ENCODE measurements at places on chromosomes 5 and 9. TPM values are rescaled to one million over a fixed set of nuclear protein-coding genes. Genes with fewer than 3 reads are reported as not detected.

GRCh38 chr5:107551088-107551487 lies 119.6 kb downstream of the EFNA5 start:
- no peak for DNase-seq

DNA sequence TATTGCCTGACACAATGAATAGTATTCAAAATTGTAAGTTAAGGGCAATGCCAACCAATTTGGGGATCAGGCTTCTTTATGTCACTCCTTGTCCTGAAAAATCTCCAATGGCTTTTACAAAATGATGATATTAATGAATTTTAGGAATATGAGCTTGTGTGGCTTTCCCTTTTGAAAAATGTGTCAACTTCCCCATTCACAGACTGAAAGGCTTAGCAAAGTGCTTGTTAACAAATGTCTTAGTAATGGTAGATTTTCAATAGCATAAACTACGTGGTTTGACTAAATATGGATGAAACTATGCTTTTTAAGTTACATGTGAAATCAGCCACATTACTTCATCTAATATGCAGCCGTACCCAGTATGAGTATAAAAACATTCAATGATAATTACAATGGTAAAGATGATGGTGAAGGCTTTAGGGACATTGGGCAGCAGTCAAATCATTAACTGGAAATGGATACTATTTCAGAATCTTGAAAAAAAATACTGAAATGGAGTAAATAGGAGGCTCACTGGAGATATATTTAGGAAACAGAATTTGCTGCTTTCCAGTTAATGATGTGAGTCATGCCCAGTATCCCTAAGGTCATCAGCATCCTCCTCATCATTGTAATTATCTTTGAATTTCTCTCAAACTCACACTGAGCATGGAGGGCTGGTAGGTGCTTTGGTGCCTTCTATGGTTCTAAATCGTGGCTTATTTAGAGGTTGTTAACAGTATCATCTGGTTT lies 113.3 kb upstream of the ZNF608 start:
- DNase-seq: no peak

- DNase-seq: no peak
These were observed 41.6 kb upstream of the SLC12A7 start for GRCh38 chr5:1153428-1153827.

DNA sequence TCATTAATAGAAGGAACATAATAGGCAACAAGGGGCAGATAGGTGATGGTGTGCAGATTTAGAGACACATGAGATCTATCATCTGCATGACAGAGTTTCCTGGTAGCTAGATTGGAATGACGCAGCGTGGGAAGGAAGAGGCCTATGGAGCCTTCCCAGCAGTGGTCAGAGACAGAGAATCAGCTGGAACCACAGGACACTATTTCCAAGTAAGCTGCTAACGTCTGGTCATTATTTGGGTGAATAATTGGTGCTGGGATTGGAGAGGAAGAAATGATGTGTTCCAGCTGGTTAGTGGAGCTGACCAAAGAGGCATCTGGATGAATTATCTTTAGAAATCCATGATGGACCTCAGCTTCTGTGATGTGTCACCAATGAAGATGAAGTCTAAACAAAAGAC lies 91.2 kb upstream of the PRR16 start:
- DNase-seq: no peak

- DNase-seq: no peak
These were observed 322.5 kb downstream of the CDK5RAP2 start for GRCh38 chr9:120257483-120257882.

The UTP15 gene
- polyA plus RNA-seq: 19.5 TPM

The ZDHHC11 gene
- polyA plus RNA-seq: 0.23 TPM
